ENCODE measurements at places on chromosomes 16 and 17.

DNA sequence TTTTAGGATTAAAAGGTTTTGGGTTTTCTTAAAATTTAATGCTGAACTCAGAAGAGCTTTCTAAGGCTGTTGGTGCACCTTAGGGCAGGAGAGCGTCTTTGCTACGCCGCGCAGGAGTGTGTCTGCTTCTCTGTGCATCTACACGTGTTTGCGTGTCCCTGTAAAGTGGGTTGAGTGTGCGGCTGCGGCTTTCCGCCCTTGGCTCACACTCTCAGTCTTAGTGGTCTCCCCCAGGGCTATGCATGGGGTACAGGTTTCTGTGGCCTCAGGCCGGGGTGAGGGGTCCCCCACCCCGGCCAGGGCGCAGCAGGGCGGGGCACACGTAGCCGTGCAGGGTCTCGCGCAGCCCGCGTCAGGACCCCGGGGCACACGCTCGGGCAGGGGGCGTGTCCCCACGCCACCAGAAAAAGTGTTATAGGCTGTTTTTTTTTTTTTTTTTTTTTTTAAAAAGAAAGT, 727 bp upstream of the TENT4B start:
- peak; percentile 91 for DNase-seq

DNA sequence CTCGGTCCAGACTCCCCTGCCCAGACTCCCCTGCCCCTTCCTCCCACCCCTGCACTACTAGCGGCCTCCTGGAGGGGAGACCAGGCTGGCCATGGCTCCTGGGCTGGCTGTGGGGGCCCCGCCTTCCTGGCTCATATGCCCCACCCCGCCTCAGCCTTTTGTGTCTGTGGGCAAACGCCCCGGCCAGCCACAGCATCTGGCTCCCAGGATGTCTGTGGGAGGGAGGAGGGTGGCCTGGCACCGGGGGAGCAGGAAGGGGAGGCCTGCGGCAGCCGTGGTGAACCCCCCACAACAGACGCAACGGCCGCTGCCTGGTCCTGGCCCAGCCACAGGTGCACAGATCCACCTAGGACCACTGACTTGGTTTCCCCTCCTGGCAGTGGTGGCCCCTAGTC, 32.9 kb downstream of the BAHCC1 start:
- DNase-seq = no peak

GRCh38 chr17:45940826-45941225, 46.5 kb downstream of the MAPT start:
- DNase-seq = no peak

DNA sequence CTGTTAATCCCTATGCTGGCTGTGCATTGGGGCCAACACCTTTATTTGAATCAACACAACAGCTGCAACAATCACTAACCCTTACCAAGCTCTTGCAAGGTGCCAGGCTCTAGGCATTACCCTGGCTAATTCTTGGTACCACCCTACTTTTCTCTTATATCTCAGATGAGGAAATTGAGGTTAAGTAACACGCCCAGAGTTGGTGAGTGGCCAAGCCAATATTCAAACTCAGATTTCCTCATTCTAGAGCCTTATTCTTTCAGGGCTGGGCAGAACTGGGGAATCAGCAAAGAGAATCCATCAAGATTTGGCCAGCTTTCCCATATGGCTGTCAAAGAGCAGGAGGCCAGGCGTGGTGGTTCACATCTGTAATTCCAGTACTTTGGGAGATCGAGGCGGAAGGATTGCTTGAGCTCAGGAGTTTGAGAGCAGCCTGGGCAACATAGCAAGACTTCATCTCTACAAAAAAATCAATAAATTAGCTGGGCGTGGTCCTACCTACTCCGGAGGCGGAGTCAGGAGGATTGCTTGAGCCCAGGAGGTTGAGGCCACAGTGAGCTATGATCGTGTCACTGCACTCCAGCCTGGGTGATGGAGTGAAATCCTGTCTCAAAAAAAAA, 23.7 kb downstream of the ARSG start:
- DNase-seq = no peak

GRCh38 chr17:5472511-5472910, 3.7 kb upstream of the DHX33 start:
- DNase-seq = no peak

- no peak for DNase-seq
Observed at GRCh38 chr16:30559690-30560089, 1.5 kb upstream of the ZNF764 start.

DNA sequence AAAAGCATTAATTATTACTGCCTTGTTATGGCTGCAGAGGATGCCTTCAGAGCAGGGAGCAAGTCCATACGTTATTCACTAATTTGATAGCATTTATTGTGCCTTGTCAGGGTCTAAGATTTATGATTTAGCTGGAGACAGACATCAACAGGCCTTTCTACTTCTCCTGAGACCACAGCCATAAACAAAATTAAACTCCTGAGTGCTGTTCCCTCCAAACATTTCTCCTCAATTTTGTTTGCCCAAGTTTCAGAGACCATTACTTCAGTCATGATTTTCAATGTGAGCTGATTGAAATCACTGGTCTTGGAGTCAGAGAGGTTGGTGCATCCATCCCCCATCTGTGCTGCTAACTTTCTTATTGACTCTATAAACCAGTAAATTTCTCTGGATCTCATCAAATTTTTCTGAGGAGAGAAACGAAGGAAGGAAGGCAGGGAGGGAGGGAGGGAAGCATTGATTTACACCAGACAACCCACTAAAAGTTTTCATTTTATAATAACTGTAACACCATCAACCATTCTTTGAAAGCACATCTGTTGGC, 423.6 kb upstream of the CDH11 start:
- no peak for DNase-seq

- DNase-seq = no peak
Observed at GRCh38 chr17:65892912-65893377, 299.0 kb downstream of the CEP112 start.

GRCh38 chr16:49643429-49644144, 212.3 kb downstream of the ZNF423 start:
- DNase-seq = no peak

DNA sequence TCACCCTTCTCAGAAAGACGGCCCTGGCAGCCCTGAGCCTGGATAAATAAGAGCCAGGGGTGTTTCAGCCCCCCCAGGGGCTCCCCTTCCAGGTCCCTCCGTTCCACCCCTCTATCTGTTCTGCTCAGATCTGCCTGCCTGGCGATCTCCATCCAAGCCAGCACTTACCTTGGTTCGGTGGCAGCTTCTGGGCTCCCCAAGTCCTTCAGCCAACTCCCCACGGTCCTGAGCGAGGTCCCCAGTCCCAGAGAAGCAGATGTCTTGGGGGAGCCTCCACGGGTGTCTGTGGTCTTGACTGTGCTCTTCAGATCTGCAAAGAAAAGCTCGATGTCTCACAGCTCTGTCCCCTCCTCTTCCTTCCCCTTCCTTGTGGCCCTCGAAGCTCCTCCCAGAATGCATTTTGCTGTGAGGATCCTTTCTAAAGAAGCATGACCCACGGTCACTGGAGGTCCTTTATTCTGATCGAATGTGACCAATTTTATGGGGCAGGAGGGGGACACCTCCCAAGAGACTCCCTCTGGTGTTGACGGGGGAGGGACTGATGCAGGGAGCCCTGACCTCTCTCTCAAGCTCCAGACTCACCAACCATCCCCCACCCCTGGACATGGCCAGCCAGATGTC, at the start of gene PIK3R6:
Gene PIK3R6, minus strand, starts transcription at position 314 of the 621 bp plus-strand sequence. CDS start 17,880 bp downstream, outside the sequence.
- peak; percentile 21 for DNase-seq

GRCh38 chr17:58007781-58008706, 998 bp upstream of the SRSF1 start:
- peak; percentile 40 for DNase-seq

DNA sequence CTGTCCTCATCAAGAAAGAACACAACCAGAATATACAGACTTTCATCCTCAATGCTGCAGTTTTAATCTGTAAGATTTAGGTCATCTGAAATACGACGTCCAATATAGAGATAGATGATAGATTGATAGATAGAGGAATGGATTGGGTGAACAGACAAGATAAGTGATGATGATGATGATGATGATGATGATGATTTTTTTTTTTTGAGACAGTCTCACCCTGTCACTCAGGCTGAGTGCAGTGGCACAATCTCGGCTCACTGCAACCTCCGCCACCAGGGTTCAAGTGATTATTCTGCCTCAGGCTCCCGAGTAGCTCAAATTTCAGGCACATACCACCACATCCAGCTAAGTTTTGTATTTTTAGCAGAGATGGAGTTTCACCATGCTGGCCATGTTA, 56.3 kb upstream of the ADAMTS18 start:
- DNase-seq = no peak

GRCh38 chr16:4019371-4019791, 96.9 kb downstream of the ADCY9 start:
- DNase-seq = no peak

DNA sequence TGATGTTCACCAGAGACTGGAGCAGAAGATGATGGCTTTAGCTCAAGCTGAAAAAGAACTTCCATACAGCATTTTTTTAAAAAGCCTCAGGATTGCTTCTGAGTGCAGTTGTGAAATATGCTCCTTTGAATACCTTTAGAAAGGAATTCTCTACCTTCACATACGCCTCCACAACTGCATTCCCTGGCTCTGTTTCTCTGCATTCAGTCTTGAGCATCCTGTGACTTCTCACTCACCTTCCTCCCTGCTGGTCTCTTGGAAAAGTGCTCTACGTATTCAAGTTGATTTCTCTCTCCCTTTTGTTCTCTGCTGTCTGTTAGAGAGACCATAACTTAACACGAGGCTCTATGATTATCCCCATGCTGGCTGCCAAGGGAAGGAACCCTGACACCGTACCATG, 34.5 kb downstream of the HS3ST2 start:
- no peak for DNase-seq

DNA sequence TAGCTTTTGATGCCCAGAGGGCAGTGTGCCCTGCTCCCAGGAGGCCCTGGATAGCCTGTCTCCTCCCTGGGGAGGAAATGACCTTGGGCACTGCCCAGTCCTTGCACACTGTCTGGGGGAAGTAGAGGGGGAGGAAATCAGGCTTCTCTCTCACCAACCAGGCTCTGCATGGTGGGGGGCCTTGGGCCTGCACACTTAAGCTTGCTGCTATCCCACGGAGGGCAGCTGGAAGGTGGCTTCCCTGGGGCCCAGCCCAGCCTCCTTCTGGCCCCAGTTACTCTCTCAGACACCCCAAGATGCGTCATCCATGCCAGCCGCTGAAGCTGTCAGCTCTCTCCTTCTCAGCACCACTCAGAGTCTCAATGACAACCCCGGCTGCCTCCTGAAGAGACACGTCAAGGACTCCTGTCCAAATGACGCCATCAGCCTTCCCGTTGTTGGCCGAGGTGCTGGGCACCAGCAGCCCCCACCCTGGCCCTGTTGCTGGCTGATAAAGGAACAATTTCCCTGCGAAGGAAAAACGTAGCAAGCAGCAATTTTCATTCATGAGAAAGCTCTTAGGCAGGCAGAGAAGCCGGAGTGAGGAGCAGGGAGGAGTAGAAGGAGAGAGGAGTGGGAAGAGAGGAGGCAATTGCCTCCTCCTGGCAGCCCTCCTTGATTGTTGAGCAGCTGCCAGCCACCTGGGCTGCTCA, 95.5 kb downstream of the SDK2 start:
- DNase-seq = no peak

GRCh38 chr16:87240211-87241136, 76.7 kb downstream of the C16orf95 start:
- no peak for DNase-seq

- peak; percentile 70 for DNase-seq
Observed at GRCh38 chr17:75242461-75243042, 18.9 kb downstream of the GGA3 start.

DNA sequence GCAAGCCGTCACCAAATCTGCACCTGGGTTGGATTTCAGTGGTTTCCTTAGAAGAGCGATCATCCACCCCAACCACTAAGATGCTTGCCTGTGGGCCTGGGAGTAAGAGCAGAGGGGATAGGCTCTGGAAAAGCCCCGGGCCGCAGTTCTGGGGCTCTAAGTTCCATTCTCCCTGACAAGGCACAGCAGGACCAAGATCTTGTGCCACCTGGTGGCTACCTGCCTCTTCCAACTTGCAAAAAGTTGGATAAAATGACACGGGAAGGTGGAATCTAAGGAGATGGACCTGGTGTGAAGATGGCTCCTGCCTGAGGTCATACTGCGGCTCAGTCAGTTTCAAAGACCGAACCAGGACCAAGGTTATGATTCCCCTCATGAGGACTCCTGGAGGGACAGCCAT, 42.3 kb downstream of the ABCC12 start:
- DNase-seq = no peak

- DNase-seq = no peak
Observed at GRCh38 chr16:64428463-64429113, 693.3 kb downstream of the CDH11 start.

GRCh38 chr16:22214889-22215288, 8.8 kb downstream of the EEF2K start:
- no peak for DNase-seq

GRCh38 chr17:80363518-80364090, 51.4 kb upstream of the ENDOV start:
- no peak for DNase-seq

DNA sequence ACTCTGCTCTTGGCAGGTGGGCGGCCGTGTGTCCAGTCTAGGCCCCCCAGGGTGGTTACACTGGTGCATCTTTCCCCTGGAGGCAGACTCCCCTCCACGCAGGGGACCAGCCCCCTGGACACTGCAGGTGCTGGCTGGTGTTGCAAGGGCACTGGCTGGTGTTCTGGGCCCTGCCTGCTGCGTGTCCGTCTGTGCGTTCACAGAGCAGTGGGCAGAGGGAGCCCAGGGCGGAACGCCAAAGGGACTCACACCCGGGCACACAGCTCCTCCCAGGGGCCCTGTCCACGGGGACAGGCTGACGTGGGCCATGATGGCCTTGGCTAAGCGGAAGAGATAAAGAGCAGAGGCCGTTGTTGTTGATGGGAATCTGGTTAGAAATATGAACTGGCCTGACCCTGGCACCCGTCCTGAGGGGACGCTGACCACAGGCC, 27.3 kb downstream of the ACSF3 start:
- no peak for DNase-seq

- DNase-seq = peak; percentile 46
Observed at GRCh38 chr16:12340151-12340733, 363.7 kb downstream of the SNX29 start.

DNA sequence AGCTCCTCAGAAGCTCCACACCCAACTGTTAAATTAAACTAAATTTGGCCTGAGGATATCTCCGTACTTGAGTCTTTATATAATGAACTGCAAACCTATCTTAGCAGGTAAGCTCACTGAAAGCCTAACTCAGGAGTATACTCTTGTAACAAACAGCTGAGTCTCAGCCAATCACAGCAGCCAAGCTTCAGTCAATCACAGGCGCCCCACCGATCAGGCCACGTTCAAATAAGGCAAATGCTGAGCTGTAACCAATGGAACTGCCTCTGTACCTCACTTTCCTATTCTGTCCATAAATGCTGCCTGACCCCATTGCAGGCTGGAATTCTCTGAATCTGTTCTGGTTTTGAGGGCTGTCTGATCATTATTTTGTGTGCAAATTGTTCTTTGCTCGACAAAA, 93.0 kb upstream of the CES5A start:
- DNase-seq = no peak

- no peak for DNase-seq
Observed at GRCh38 chr16:65406933-65407332, 285.1 kb upstream of the CDH11 start.

GRCh38 chr17:8046929-8047768, 8.3 kb downstream of the ALOX15B start:
- no peak for DNase-seq

Measured in activated CD4-positive, alpha-beta memory T cell treated with anti-CD3 and anti-CD28 coated beads for 36 hours (primary cell).